ENCODE measurements at places on chromosomes 1 and 21.

GRCh38 chr21:36538761-36539160, 58.8 kb upstream of the CLDN14 start:
- DNase-seq: no peak

GRCh38 chr1:27400082-27400962, 7.9 kb downstream of the GPR3 start:
- no peak for DNase-seq

- no peak for DNase-seq
Measured at GRCh38 chr1:71603044-71603776, 522.4 kb upstream of the ZRANB2 start.

GRCh38 chr1:59523745-59524450, 227.0 kb downstream of the FGGY start:
- DNase-seq: no peak

GRCh38 chr1:70093250-70093975, 112.0 kb downstream of the LRRC40 start:
- no peak for DNase-seq

GRCh38 chr1:47950471-47950870, 46.7 kb downstream of the TRABD2B start:
- DNase-seq: no peak

DNA sequence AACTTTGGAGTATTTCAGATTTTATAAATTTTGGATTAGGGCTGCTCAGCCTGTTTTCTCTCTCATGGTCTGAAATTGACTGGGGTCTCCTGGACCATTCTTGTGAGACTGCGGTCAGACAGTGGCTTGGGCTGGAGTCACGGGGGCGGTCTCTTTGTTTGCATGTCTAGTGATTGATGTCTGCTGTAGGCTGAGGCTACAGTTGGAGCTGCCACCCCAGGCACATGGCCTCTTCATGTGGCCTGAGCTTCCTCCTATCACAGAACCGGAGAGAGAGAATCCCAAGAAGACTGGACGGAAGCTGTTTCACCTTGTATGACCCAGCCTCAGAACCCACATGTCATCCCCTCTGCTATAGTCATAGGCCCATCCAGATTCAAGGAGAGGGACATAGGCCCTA, 96.1 kb downstream of the NID1 start:
- no peak for DNase-seq
